ENCODE measurements at places on chromosomes 2 and 18.
A peak's percentile ranks its signal among the peaks of the same experiment; 100 is the strongest.

DNA sequence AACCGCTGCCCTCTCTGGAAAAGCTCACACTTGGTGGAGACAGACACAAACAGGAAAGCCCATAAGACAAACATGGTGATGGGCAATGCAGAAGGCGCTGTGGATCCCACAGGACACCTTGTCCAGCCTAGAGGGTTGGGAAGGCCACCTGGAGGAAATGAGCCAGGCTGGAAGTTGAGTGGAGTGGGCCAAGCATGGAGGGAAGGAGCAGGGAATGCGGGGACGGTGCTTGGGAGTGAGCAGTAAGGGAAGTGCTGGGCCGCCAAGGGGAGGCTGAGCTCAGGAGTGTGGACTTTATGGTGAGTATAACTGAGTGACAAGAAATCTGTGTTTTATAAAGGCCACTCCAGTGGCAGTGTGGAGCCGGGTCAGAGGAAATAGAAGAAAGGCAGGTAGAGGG is 2.8 kb upstream of the GRHL1 start:
- DNase-seq = no peak

- DNase-seq = no peak
Measured at GRCh38 chr2:120794716-120795115, 59.0 kb downstream of the GLI2 start.

- no peak for DNase-seq
Measured at GRCh38 chr2:200635251-200635650, 49.4 kb downstream of the AOX1 start.

GRCh38 chr2:31957354-31958139 is 53.3 kb downstream of the MEMO1 start:
- DNase-seq = no peak

GRCh38 chr2:33073018-33073417 is 126.3 kb downstream of the LTBP1 start:
- no peak for DNase-seq

DNA sequence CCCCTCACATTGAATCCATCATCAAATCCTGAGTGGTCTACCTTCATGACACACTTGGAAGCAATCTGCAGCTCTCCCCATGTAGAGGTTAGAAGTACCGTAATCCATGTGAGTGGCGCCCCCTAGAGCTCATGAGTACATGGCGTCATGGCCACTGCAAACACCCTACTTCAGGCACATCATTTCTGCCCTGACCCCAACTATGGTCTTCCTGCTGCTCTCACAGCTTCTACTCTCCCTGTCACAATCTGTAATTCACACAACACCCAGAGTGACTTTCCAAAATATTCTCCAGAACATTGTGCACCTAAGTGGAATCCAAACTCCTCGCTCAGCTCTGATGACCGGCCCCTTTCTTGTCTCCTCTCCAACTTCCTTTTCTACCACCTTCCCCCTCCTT is 141.9 kb downstream of the ANKRD44 start:
- DNase-seq = peak; percentile 73

All from CD4-positive, alpha-beta memory T cell (primary cell).